ENCODE measurements at places on chromosomes 7 and 10. TPM values are rescaled to one million over a fixed set of nuclear protein-coding genes. Genes with fewer than 3 reads are reported as not detected.

DNA sequence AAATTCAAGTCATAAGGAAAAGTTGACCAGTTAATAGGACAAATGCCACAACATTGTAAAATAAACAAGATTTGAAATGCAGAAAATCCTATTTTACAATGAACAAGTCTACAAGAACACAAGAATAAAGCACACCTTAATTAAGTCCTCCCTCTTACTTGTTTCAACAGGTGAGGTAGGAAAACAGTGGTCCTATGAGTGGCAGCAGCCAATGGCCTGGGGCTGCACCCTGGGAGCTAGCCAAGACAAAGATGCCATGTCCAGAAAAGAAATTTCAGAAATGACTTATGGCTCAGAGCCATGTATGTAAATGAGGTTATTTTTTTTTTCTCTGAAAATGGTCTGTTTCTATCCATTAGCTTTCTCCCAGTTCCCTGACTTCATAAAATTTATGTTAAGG is 14.3 kb downstream of the KLLN start:
- no peak for DNase-seq

DNA sequence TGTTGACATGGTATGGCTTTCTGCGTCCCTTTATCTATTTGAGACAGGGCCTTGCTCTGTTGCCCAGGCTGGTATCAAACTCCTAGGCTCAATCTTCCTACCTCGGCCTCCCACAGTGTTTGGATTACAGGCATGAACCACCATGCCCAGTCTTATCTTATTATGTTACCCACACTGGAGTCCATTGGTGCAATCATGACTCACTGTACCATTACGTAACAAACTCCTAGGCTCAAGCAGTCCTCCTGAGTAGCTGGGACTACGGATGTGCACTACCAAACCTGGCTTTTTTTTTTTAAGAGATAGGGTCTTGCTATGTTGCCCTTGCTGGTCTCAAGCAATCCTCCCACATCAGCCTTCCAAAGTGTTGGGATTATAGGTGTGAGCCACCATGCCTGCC is 66.7 kb downstream of the CCDC3 start:
- no peak for DNase-seq

DNA sequence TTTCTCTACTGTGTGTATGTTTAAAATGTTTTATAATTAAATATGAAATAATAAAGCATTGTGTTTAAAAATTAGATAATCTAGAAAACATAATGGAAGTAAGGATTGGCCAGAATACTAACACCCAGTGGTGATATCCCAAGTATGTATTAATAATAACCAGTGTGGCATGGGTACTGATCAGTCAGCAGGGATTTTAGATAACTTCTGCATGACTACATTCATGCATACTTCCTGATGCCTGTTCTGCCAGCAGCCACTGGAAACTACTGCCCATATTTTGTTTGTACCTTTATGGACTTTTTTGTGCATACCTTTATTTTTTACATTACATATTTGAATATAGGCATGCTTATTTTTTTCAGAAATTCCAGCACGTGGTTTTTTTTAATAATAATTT is 156.6 kb upstream of the TMEM196 start:
- no peak for DNase-seq

DNA sequence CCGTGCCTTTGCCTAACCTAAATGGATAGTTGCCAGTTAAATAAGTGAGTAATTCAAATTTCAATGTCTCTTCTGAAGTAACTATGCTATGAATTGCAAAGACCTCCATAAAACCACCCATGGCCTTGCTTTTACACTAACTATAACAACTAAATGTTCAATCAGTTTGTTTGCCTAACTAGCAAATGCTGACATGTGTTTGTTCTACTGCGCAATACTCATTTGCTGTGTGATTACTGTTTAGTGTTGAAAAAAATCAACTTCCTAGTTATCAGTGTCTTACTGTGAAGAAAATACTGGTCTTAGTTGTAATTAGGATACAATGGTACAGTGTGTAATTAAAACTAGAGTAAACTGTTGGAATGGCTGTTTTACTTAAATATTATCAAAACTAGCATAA is 47.3 kb upstream of the GATAD1 start:
- no peak for DNase-seq

TMEM229A gene
- polyA plus RNA-seq: 0.11 TPM

MACC1 gene
- polyA plus RNA-seq: 11.1 TPM

GRCh38 chr7:82129091-82129490 is 314.5 kb downstream of the CACNA2D1 start:
- no peak for DNase-seq

DNA sequence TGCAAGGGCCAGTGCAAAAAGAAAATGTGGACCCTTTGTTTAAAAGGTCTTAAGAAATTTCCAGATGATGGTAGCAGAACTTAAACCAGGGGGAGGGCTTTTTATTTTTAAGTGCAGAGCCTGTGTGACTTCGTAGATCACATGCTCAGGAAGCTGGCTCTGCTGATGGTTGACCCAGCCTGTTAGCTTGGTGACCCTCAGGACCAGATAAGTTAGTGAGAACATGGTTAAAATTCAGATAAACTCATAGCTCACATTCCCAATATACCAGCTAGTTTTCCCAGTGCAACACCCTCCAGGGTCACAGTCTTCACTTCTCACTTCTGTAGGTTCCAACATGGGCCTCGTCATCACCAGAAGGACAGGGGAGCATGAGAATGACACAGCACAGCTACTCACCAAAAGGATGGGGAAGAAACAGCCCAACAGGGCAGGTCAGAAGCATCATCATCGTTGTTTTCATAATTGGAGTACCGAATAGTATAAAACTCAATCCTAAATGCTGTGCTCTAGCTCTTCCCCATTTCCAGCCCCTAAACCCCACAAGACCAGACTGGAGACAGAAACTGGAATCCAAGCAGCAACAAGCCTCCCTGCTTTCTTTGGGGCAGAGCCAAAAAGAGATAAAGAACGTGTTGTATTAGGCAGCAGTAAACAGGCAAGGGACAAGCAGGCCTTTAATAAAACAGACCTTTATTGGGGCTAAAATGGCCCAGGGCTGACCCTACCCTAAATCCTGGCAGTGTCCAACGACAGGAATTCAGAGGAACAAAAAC is 102.2 kb upstream of the ANKRD1 start:
- no peak for DNase-seq

DNA sequence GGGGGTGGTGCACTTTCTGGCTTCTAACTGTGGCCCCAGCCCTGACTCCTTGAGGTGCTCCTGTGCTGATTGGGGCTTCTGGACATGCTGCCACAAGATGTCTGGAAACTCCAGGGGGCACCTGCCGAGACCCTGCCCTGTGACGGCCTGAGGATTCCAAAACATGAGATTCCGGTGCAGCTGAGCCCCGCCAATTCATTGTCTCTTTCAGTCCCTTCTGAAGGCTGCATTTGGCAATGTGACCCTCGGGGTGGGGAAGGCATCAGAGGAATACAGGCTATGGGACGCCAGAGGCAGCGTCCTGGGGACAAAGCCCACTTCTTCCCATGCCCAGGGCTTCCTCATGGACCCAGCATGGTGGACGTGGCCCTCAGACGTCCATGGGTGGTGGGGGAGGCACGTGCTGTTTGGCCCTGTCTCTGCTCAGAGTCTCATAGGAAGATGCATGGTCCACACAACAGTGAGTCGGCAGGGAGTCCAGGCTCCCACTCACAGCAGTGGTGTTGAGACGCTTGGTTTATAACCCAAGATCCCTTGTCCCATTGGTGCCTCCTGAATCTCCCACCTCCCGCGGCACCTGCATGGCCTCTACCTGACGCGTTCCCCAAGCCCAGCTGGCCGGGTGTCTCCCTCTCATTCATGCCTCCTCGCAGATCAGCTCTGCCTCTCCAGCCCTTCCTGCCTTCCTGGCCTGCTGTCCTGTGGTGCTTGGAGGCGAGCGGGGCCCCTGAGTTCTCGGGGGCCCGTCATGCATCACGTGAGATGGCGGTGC is 129.9 kb downstream of the WDR37 start:
- no peak for DNase-seq

VAX1 gene
- not detected for polyA plus RNA-seq

OR2A7 gene
- polyA plus RNA-seq: 7.6 TPM
